ENCODE measurements at places on chromosomes 16 and 17. TPM values are rescaled to one million over a fixed set of nuclear protein-coding genes. Genes with fewer than 3 reads are reported as not detected.

- H3K27me3 ChIP-seq, result no peaks in the 10 kb centered on the region
- H3K4me3 ChIP-seq, result no peak overlapping the region
- no peak for DNase-seq
- no peaks in the 10 kb centered on the region for H3K36me3 ChIP-seq
- no peak overlapping the region for H3K27ac ChIP-seq
Observed at GRCh38 chr17:13024016-13024415, 6.2 kb upstream of the ELAC2 start.

GRCh38 chr17:30848021-30848420, 16.3 kb downstream of the ATAD5 start:
- DNase-seq, result no peak
- no peak overlapping the region for H3K27ac ChIP-seq
- H3K36me3 ChIP-seq, result no peaks in the 10 kb centered on the region
- H3K27me3 ChIP-seq, result no peaks in the 10 kb centered on the region

DNA sequence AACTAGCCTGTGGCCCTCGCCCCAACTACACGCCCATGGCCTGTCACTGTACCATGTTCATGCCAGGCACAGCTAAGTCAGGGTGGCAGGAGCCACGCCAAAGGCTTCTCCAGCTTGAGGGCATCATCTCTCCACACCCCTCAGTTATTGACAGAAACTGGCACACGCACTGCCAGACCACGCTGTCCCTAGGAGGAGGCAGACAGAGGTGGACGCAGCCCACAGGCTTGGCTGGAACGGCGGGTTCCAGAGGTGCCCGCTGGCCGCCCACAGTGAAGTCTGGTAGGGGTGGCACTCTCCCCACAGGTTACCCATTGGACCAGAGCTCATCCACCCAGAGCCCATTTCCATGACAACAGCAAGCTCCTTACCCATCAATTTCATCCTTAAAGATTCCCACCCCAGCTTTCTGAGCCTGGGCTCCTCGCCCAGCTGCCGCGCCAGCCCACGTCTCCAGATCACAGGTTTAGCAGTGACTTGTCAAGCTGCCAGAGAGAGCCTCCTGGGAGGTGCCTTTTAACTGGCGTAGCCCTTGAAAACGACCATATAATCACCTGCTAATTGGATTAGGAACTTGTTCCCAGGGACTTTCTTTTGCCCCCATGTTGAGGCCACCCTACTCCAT, 27.9 kb downstream of the RPRML start:
- DNase-seq, result no peak
- no peaks in the 10 kb centered on the region for H3K4me1 ChIP-seq
- H3K36me3 ChIP-seq, result no peaks in the 10 kb centered on the region
- no peak overlapping the region for H3K4me3 ChIP-seq
- no peak overlapping the region for H3K27ac ChIP-seq

GRCh38 chr17:57956291-57957119, 1.3 kb upstream of the CUEDC1 start:
- H3K4me1 ChIP-seq, result peaks cover 24% of the 10 kb centered on the region
- H3K27me3 ChIP-seq, result no peaks in the 10 kb centered on the region
- H3K27ac ChIP-seq, result no peak overlapping the region
- no peak for DNase-seq
- no peaks in the 10 kb centered on the region for H3K36me3 ChIP-seq
- no peak overlapping the region for H3K4me3 ChIP-seq

The SPOP gene
- total RNA-seq, result 78.6 TPM

The NPIPB8 gene
- 0.63 TPM for total RNA-seq

GRCh38 chr16:73288520-73288919, 240.6 kb upstream of the ZFHX3 start:
- no peaks in the 10 kb centered on the region for H3K27me3 ChIP-seq
- H3K27ac ChIP-seq, result no peak overlapping the region
- no peak for DNase-seq
- H3K4me3 ChIP-seq, result no peak overlapping the region

The DHX58 gene
- 10.3 TPM for total RNA-seq

DNA sequence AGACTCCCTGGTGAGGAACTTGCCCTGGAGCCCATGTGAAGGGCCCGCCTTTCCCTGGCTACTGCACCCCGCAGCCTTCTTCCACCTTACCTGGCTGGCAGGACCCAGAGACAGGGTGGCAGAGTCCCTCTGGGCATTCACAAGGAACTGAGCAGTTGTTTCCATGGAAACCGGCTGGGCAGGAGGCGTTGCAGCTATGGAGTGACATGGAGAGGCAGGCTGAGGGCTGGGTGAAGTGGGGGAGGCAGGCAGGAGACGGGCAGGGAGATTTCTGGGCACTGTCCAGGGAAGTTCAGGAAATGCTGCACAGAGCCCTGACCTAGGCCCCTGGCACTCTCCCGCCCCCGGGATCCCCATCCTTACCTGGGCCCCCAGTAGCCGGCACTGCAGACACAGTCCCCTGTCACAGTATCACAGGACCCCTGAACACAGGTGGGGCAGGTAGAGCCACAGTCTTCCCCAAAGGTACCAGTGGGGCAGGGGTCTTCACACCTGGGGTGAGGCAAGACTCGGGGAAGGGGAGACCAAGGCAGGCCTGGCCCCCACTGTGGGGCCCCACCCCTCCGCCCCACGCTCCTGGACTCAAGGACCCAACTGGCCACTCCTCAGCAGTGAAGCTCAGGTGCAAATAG, 5.9 kb downstream of the SCARF1 start:
- peak overlapping the region; percentile 65 for H3K27ac ChIP-seq
- H3K4me1 ChIP-seq, result peaks cover 30% of the 10 kb centered on the region
- DNase-seq, result peak; percentile 98
- H3K36me3 ChIP-seq, result peaks cover 12% of the 10 kb centered on the region
- H3K27me3 ChIP-seq, result no peaks in the 10 kb centered on the region

DNA sequence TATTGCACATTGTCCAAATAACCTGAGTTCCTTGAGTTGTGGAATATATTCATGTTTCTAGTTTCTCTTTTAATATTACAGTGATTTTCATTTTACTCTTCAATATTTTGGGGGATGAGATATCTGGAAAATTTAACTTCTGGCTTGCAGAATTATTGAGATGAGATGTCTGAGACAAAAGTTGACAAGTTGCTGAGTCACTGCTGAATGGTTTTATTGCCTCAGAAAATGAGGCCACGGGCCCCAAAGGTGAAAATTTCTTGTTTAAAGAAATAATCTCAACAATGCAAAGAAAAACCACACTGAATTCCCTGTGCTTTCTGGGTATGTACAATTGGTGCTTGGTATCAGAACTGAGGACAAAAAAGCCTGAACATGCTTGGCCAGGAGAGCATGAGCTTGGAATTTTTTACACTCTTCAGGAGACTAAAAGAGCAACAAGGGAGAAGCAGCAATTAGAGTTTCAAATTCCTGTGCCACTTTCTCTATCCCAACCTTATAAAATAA, 129.2 kb upstream of the TOM1L1 start:
- peak; percentile 20 for DNase-seq
- H3K27me3 ChIP-seq, result no peaks in the 10 kb centered on the region
- no peaks in the 10 kb centered on the region for H3K36me3 ChIP-seq
- H3K4me1 ChIP-seq, result peaks cover 19% of the 10 kb centered on the region
- peak overlapping the region; percentile 60 for H3K27ac ChIP-seq
- H3K4me3 ChIP-seq, result no peak overlapping the region

- no peak overlapping the region for H3K27ac ChIP-seq
- H3K36me3 ChIP-seq, result no peaks in the 10 kb centered on the region
- H3K27me3 ChIP-seq, result no peaks in the 10 kb centered on the region
- no peak overlapping the region for H3K4me3 ChIP-seq
- no peaks in the 10 kb centered on the region for H3K4me1 ChIP-seq
- no peak for DNase-seq
Observed at GRCh38 chr16:996681-997080, 15.1 kb downstream of the SOX8 start.

The KRTAP9-2 gene
- total RNA-seq, result not detected

All from thyroid gland (tissue), 4 donors.